ENCODE measurements at places on chromosomes 12 and 14. TPM values are rescaled to one million over a fixed set of nuclear protein-coding genes. Genes with fewer than 3 reads are reported as not detected.

The SCNN1A gene
- 3.8 TPM for total RNA-seq

The RPGRIP1 gene
- total RNA-seq: 0.68 TPM

The RPS6KA5 gene
- 7.3 TPM for total RNA-seq

The PTGDR gene
- total RNA-seq: 3.0 TPM

The TMEM121 gene
- total RNA-seq: 3.6 TPM

The POTEM gene
- not detected for total RNA-seq

The RIPK3 gene
- total RNA-seq: 14.3 TPM

Data from subcutaneous adipose tissue (tissue), 4 donors.